ENCODE measurements at places on chromosomes 7 and 10. TPM values are rescaled to one million over a fixed set of nuclear protein-coding genes. Genes with fewer than 3 reads are reported as not detected.
A peak's percentile ranks its signal among the peaks of the same experiment; 100 is the strongest.

Gene DPP6
- total RNA-seq = 50.7 TPM

GRCh38 chr7:139871331-139871730, 42.3 kb downstream of the TBXAS1 start:
- H3K4me1 ChIP-seq = peaks cover 7% of the 10 kb centered on the region
- H3K27me3 ChIP-seq = no peaks in the 10 kb centered on the region
- no peak for DNase-seq

DNA sequence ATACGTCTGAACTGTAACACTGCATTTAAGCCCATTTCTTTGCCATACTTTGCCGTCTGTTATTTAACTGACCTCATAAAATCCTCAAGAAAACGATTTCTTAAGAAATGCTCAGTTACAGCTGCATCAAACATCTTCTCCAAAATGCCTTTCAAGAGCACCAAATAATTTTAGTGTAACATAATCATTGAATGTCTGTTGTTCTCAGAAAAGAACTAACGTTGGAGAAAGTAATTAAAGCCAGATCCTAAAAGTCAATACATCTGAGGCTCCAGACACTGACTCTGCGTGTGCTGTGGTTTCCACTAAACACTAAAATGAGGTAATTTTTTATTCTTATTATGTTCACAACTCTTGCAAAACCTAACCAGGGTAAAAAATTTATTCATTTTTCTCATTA, 63.7 kb upstream of the LRRC17 start:
- H3K27ac ChIP-seq = no peak overlapping the region
- no peaks in the 10 kb centered on the region for H3K36me3 ChIP-seq
- no peaks in the 10 kb centered on the region for H3K27me3 ChIP-seq
- no peaks in the 10 kb centered on the region for H3K4me1 ChIP-seq
- DNase-seq = no peak

Gene MSMB
- total RNA-seq = not detected

DNA sequence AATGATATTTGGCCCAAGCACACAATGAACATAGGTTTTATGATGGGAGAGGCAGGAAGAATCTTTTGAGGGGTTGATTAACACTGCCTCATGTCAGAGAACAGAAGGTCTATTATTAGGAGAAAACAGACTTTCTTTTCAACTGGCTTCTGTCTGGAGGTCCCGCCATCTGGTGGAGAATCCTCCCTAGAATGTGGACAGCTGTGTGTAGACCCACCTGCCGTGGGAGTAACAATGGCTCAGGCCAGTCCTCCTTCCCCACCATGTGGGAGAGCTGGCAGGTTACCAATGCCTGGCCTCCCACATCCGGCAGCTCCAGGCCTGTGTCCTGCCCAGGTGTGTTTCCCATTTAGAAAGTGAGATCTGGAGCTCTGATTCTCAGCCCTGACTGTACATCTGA, 70.4 kb upstream of the AOAH start:
- H3K27ac ChIP-seq = no peak overlapping the region
- no peak for DNase-seq
- no peaks in the 10 kb centered on the region for H3K27me3 ChIP-seq

Gene SEC31B
- total RNA-seq = 4.2 TPM

Gene NXPH1
- total RNA-seq = not detected

Gene IFIT3
- total RNA-seq = 5.9 TPM

Gene BTBD16
- total RNA-seq = not detected

Gene MBL2
- not detected for total RNA-seq

GRCh38 chr10:11397980-11398580, 213.4 kb downstream of the USP6NL start:
- no peaks in the 10 kb centered on the region for H3K36me3 ChIP-seq
- DNase-seq = no peak
- H3K4me3 ChIP-seq = no peak overlapping the region
- no peaks in the 10 kb centered on the region for H3K4me1 ChIP-seq

Gene NUDT13
- 1.9 TPM for total RNA-seq

GRCh38 chr7:45160417-45160881, 2.9 kb downstream of the RAMP3 start:
- no peak overlapping the region for H3K27ac ChIP-seq
- no peak overlapping the region for H3K4me3 ChIP-seq
- H3K4me1 ChIP-seq = peaks cover 7% of the 10 kb centered on the region
- H3K36me3 ChIP-seq = no peaks in the 10 kb centered on the region

DNA sequence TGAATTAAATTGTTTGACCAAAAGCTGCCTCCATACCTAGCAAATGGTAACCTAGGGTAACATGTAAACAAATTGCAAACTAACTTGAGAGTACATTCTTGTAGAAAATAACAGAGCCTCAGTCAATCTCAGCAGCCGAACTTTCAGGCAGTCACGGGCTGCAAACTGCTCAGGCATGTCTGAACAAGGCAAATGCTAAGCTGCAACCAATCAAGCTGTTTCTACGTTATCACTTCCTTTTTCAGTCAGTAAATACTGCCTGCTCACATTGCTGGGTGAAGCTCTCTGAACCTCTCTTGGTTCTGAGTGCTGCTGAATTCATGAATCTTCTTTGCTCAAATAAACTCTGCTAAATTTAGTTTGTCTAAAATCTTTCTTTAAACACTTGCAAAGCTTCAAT, 1212.4 kb downstream of the SORCS1 start:
- no peak overlapping the region for H3K4me3 ChIP-seq
- peak; percentile 59 for DNase-seq
- peak overlapping the region; percentile 61 for H3K27ac ChIP-seq
- peaks cover 10% of the 10 kb centered on the region for H3K4me1 ChIP-seq

Gene TRIL
- total RNA-seq = 3.3 TPM

DNA sequence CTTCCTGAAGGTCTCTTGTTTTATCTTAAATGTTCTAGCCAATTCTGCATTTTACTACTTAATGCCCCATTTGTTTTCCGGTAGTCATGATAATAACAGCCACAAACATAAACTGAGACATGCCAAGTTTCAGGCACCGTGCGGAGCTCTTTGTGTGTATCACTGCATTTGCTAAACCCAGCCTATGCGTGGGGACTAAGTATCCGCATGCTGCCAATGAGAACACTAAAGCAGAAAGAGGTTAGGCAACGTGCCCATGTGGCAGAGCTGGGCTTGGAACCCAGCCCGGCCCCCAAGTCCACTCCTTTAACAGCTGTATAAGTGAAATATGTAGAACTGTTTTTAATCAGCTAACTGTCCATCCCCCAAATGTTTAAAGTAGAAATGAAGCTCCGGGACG, 54.1 kb downstream of the SLIT1 start:
- no peaks in the 10 kb centered on the region for H3K27me3 ChIP-seq
- no peaks in the 10 kb centered on the region for H3K4me1 ChIP-seq
- no peaks in the 10 kb centered on the region for H3K36me3 ChIP-seq
- DNase-seq = peak; percentile 7
- H3K4me3 ChIP-seq = no peak overlapping the region

GRCh38 chr10:95815701-95816240, 59.8 kb downstream of the ENTPD1 start:
- H3K4me3 ChIP-seq = no peak overlapping the region
- no peaks in the 10 kb centered on the region for H3K27me3 ChIP-seq
- H3K27ac ChIP-seq = peak overlapping the region; percentile 31
- DNase-seq = no peak
- H3K36me3 ChIP-seq = no peaks in the 10 kb centered on the region

Gene IFIT1B
- not detected for total RNA-seq

GRCh38 chr10:23777153-23777552, 338.3 kb downstream of the OTUD1 start:
- no peaks in the 10 kb centered on the region for H3K36me3 ChIP-seq
- H3K27ac ChIP-seq = no peak overlapping the region
- H3K27me3 ChIP-seq = no peaks in the 10 kb centered on the region
- no peak for DNase-seq

DNA sequence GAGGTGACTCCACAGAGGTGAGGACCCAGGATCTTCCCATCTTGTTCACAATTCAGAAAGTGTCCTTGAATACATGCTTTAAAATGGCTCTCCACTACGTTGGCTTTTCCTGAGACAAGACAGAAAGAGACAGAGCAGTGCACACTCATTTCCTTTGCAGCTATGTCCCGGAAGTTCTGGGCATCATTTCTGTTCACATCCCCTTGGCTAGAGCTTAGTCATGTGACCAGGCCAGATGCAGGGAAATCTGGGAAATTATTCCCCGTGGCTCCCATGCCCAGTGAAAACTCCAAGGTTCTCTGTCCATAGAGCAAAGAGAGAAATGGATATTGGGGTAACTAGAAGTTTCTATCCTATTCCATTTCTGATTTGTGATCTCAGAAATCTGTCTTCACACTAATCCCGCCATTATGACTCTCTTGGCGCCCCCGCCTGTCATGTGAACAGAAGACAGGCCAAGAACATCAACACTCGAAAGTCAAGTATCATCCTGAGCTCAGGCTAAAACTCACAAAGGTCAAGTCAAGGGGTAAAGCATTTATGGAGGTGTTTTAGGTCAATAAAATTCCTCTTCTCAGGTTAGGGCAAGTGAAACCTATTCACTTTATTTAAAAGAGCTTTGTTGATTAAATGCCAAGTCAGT, 251.4 kb upstream of the HABP2 start:
- no peaks in the 10 kb centered on the region for H3K27me3 ChIP-seq
- DNase-seq = peak; percentile 36
- H3K4me3 ChIP-seq = no peak overlapping the region
- no peaks in the 10 kb centered on the region for H3K36me3 ChIP-seq
- H3K27ac ChIP-seq = no peak overlapping the region

DNA sequence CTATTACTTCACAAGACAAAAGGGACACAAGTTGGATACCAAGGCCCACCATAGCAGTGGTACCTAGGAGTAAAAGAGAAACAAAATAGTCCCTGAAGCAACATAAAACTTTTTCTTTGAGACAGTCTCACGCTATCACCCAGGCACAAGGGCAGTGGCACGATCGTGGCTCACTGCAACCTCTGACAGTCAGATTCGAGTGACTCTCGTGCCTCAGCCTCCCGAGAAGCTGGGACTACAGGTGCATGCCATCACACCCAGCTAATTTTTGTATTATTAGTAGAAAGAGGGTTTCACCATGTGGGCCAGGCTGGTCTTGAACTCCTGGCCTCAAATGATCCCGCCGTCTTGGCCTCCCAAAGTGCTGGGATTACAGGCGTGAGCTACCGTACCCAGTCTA, 59.0 kb upstream of the KCNMA1 start:
- no peak overlapping the region for H3K4me3 ChIP-seq
- H3K4me1 ChIP-seq = no peaks in the 10 kb centered on the region
- no peak for DNase-seq
- H3K27ac ChIP-seq = no peak overlapping the region

GRCh38 chr10:44968091-44968490, 8.5 kb downstream of the RASSF4 start:
- peaks cover 31% of the 10 kb centered on the region for H3K36me3 ChIP-seq
- no peak overlapping the region for H3K4me3 ChIP-seq
- peaks cover 74% of the 10 kb centered on the region for H3K4me1 ChIP-seq
- DNase-seq = no peak
- H3K27ac ChIP-seq = peak overlapping the region; percentile 96

Gene TUBAL3
- total RNA-seq = not detected

Gene PBLD
- total RNA-seq = 6.9 TPM

DNA sequence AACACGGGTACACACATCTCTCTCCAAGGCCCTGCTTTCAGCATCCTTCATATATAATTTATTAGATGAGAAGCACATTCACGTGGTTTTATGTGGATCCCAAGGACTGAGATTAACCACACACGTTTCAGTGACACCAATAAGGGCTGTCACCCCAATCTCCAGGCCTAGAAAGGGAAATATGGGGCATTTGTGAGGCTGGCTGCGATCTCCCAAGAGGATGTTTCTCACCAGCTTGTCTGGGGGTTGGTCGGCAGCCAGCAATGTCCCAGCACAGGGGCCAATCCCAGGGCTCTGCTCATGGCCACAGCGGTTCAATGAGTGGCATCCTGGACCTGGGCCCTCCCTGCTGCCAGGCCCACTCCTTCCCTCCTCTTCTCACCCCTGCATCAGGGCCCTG, 115.5 kb downstream of the ITIH5 start:
- no peaks in the 10 kb centered on the region for H3K4me1 ChIP-seq
- H3K4me3 ChIP-seq = no peak overlapping the region
- H3K27me3 ChIP-seq = no peaks in the 10 kb centered on the region
- DNase-seq = no peak
- no peaks in the 10 kb centered on the region for H3K36me3 ChIP-seq
- H3K27ac ChIP-seq = no peak overlapping the region

DNA sequence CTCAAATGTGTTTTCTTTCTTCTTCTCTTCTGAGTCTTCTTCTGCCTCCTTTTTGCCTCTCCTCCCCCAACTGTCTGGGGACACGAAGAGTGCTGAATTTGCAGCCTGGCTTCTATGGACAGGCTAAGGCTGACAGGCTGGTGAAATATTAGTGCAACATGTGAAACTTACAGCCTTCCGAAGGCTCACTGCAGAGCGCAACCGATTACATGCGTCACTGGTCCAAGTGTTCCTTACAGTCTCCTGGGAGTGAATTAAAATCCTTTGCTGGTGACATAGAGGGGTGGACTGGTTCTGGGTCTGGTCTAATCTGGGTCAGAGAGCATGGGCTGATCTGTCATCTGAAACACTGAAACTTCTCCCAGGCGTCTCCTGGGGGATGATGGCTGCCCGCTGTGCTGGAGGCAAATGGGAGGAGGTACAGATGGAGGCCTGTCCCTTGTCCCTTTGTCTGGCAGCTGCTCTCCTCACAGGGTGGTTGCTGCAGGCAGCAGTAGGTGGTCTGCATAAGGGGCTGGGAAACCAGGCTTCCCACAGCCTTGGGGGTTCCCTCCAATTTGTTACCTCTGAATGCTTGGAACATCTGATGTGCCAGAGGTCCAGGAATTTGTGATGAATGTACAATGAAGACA, 143.8 kb upstream of the BMPER start:
- DNase-seq = no peak
- H3K4me1 ChIP-seq = no peaks in the 10 kb centered on the region
- no peaks in the 10 kb centered on the region for H3K27me3 ChIP-seq
- no peaks in the 10 kb centered on the region for H3K36me3 ChIP-seq

DNA sequence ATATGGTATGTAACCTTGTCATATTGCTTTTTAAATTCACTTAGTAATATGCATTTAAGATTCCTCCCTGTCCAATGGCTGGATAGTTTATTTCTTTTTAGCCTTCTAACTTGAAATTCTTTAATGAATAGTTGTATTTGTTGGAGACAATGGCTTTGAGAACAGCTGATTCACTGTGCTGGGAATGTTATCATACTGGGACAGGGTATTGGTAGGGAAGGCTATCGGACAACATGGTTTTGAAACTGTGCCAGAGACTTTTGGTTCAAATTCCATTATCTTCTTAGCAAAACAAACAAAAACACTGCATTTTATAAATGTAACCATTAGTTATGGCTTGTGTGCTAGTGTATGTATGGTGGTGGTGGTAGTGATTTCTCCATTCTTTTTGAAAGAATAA, 517.1 kb upstream of the ANKRD30A start:
- H3K36me3 ChIP-seq = no peaks in the 10 kb centered on the region
- no peaks in the 10 kb centered on the region for H3K4me1 ChIP-seq
- H3K27ac ChIP-seq = no peak overlapping the region
- no peaks in the 10 kb centered on the region for H3K27me3 ChIP-seq
- DNase-seq = no peak
- H3K4me3 ChIP-seq = no peak overlapping the region
